ENCODE measurements at places on chromosomes 7 and 10.

- no peak for DNase-seq
Measured at GRCh38 chr10:127392351-127393235, 156.5 kb upstream of the NPS start.

DNA sequence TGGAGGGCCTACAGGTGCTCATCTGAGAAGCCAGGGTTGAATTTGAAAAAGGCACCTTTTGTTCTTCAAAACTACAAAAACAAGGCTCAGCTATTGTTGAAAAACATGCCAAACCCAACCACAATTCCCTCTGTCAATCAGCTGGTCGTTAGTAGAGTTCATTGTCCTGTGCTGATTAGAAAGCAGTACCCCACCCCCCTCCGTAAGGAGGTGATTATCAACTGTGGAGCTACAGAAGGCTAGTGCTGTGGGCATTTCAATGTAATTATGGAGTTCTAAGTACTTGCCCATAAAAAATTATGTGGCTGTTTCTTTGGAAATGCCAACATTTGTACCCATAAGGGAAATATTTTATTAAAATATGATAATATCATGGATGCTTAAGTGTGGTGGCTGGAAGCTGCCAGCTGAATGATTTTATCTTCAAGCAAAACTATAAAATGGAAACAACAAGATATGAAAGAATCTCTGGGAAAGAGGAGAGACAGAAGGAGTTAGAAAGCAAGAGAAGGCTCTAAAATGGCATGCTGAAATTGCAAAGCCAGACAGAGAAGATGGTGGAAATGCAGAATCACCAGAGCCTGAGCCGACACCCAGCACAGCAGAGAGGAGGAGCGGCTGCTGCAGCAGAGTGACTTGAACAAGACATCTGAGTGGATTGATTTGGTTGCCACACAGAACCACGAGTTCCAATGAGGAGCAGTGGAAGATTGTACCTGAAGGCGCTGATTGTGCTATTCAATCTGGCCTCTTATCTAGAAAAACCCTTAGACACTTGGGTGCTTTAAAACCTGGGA is 179.5 kb upstream of the LRGUK start:
- DNase-seq: no peak

GRCh38 chr10:60594476-60595051 is 183.7 kb upstream of the CDK1 start:
- no peak for DNase-seq

DNA sequence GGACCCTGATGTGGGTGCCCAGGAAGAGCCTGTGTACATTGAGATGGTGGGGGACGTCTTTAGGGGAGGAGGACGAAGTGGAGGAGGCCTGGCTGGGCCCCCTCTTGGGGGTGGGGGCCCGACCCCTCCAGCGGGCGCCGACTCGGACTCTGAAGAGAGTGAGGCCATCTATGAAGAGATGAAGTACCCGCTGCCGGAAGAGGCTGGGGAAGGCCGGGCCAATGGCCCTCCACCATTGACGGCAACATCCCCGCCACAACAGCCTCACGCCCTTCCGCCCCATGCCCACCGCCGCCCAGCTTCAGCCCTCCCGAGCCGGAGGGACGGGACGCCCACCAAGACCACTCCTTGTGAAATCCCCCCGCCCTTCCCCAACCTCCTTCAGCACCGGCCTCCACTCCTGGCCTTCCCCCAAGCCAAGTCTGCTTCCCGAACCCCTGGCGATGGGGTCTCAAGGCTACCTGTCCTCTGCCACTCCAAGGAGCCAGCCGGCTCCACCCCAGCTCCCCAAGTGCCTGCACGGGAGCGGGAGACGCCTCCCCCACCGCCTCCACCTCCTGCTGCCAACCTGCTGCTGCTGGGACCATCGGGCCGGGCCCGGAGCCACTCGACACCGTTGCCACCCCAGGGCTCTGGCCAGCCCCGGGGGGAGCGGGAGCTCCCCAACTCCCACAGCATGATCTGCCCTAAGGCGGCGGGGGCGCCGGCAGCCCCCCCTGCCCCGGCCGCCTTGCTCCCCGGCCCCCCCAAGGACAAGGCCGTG is 4.8 kb downstream of the NYAP1 start:
- DNase-seq: no peak

- no peak for DNase-seq
Measured at GRCh38 chr7:24884401-24884800, 95.6 kb downstream of the OSBPL3 start.

- DNase-seq: no peak
Measured at GRCh38 chr7:101560856-101561255, 68.2 kb downstream of the MYL10 start.

DNA sequence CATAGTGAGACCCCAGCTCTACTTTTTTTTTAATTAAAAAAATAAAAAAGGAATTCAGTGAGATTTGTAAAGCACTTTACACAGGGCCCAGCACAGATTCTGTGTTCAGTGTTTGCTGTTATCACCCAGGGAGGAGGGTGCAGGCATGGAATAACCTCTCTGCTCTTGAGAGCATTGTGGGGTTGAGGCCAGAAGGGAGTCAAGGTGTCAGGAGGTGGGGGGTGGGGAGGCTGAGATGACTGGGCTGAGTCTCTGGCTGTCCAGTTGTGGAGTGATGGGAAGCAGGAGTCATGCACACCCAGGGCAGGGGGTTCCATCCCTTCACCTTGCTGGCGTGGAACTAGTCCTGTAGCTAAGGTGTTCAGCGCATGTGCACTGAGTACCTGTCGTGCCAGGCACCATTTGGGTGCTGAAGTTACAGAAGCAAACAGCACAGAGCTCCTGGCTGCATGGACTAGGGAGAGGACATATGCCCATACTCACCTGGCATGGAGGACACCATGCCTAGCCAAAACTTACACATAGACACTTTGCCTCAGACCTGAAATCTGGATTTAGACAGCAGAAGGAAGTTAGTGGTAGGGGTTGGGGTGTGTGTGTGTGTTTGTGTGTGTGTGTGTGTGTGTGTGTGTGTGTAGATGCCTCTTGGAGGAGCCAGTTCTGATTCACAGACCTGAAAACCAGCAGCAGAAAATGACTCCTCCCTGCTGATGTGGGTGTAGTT is 69.2 kb upstream of the LRRC4 start:
- DNase-seq: no peak

DNA sequence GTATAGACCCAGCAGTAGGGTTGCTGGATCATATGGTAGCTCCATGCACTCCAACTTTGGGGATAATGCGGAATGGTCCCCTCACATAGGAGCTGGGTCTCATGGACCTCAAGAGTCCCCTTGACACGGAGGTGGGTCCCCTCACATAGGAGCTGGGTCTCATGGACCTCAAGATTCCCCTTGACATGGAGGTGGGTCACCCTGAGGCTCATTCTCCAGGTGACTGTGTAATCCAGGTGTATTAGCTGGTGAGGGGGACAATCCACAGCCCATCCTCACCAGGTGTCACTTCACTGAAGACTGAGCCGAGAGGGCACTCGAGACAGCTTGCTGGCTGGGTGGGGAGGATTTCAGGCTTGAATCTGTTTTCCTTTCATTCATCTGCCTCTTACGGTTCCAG is 121.9 kb downstream of the PTPN20 start:
- no peak for DNase-seq

Data from T-helper 17 cell (primary cell).